ENCODE measurements at places on chromosomes 6 and 20.

GRCh38 chr6:139364302-139364981 lies 10.0 kb downstream of the CITED2 start:
- DNase-seq: peak; percentile 65

DNA sequence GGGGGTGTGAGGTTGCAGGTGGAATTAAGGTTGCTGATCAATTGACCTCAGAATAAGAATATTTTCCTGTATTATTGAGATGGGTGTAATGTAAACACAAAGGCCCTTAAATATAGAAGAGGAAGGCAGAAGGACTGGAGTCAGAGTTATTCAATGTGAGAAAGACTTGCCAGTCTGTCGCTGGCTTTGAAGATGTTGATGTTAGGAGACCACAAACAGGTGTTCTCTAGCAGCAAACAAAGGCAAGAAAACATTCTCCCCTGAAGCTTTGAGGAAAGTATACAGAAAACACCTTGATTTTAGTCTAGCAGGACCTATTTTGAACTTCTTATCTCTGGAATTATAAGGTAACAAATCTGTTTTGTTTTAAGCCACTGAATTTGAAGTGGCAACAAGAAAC lies 138.9 kb upstream of the PTPRK start:
- no peak for DNase-seq

DNA sequence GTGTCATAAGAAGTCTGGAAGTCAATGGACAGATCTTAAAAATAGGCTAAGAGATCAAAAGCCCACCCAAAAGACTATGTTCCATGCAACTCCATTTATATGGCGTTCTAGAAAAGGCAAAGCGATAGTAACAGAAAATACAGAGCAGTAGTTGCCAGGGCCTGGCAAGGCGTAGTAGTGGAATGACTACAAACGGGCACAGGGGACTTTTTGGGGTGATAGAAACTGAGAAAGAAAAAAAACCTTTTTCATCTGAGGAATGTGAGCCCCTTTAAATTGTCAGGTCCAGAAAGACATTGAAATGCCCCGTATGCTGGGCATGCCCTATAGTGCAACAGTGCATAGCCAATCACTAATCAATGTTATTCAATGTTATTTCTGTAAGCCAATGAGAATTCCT lies 47.2 kb upstream of the FAM50B start:
- no peak for DNase-seq

- DNase-seq: peak; percentile 88
These were observed 1.1 kb upstream of the JAG1 start for GRCh38 chr20:10674684-10675449.

DNA sequence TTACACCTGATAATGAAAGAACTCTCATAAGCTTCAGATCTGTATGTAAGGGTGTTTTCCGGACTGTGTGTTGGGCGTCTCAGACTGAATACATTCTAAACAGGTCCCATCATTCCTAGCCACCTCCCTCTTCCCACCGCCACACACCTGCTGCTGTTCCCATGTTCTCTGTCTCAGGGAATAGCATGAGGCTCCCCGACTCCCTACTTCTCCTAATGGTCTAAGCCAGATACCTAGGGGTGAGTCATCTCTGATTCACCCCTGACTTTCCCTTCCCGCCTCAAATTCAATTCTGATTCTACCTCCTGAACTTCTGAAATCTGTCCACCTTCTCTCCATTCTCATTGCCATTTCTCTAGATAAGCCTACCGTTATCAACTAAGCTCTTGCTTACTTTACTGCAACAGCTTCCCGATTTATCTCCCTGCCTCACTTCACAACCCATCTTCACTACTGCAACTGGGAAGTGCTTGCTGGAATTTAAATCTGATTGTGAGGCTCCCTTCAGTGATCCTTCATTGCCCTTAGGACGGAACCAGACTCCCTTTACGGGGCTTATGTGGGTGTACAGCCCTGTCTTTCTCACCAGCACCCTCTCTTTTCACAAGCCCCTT lies 1.6 kb downstream of the TMEM14A start:
- no peak for DNase-seq

DNA sequence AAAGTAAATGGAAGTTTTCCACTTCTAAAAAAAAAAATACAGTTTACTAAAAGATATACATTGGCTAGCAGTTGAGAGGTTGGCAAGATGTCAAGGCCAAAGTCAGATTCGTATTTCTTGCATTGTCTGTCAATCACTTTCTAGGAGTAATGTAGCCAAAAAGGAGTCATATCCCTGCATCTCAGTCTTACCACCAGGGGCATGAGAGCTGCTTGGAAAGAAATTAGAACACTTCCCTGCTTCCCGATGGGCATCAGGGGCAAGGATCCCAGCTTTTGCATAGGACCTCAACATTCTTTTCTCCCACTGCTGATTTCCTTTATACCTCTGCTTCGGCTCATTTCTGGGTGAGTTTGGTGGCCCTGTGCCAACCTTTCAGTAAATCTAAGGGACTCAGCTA lies 581.0 kb upstream of the MAP3K7 start:
- no peak for DNase-seq

- DNase-seq: no peak
These were observed 72.7 kb upstream of the AKAP12 start for GRCh38 chr6:151167034-151167433.

- no peak for DNase-seq
These were observed 1.6 kb upstream of the DEK start for GRCh38 chr6:18265787-18266522.

DNA sequence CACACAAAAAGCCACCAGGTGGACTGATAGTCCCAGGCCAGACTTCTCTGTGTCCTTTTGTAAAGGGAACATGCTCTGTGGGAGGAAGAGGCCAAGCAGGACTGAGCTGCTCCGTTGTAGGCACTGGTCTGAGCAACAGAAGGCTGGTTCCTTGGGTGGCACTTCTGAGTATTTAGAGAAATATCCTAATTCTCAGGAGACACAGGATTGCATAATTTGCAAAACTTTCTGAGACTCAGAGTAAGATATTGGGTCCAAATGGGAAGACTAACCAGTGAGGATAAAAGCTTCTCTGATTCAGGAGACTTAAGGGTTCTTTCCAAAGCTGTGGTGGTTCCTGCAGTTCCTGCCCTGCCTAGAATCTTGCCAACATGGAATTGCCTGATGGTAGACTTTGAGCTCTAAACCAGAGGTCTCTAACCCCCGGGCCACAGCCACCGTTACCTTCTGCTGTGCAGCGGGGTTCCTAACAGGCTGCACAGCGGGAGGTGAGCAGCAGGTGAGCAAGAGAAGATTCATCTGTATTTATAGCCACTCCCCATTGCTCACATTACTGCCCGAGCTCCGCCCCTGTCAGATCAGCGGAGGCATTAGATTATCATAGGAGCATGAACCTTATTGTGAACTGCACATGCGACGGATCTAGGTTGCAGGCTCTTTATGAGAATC lies 107.0 kb downstream of the OLIG3 start:
- no peak for DNase-seq

DNA sequence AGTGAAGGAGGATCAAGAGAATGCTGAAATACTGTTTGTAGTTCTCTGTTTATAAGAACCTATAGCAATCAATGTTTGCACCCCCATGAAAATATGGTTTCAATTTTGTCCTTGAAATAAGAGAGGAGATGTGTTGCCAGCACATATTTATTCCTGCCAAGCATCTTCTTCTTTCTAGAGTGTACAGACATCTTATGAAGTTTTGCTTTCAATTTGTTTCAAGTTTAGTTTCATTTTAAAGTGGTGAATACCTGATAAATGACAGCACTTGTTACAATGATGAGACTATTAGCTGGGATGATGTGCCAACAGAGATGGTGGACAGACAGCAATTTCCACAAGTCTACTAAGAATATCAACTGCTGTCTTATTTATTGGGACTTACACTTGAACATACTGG lies 39.2 kb upstream of the CENPW start:
- DNase-seq: no peak

DNA sequence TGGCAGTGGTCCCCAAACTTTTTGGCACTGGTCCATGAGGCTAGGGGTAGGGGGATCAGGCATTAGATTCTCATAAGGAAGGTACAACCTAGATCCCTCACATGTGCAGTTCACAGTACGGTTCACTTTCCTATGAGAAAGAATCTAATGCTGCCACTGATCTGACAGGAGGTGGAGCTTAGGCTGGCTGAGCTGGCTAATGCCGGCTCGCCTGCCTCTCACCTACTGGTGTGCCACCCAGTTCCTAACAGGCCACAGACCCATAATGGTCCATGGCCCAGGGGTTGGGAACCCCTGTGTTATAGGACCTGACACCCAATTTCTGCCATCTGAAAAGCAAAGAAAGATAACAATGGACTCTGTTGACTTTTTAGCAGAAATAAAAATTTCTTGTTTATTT lies 199.6 kb downstream of the GMPR start:
- DNase-seq: no peak

GRCh38 chr6:125074120-125074519 lies 79.5 kb upstream of the TPD52L1 start:
- DNase-seq: no peak

DNA sequence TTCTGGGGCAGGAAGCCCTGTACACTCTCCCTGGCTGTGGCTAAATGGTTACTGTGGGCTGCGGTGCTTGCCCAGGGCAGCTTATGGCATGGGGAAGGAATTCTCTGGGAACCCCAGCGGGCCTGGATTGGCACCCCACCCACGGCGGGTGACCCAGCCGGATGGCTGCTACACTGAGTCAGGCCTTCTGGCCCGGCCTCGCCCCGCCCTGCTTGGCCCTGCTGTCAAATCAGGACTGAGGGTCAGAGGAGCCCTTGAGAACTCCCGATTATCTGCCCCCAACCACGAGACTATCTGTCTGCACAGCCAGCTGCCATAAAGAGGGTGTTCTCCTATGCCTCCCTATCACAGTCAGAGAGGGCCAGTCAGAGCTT lies 7.3 kb upstream of the ITPR3 start:
- no peak for DNase-seq

GRCh38 chr6:138550346-138550767 lies 51.1 kb upstream of the NHSL1 start:
- DNase-seq: peak; percentile 88

DNA sequence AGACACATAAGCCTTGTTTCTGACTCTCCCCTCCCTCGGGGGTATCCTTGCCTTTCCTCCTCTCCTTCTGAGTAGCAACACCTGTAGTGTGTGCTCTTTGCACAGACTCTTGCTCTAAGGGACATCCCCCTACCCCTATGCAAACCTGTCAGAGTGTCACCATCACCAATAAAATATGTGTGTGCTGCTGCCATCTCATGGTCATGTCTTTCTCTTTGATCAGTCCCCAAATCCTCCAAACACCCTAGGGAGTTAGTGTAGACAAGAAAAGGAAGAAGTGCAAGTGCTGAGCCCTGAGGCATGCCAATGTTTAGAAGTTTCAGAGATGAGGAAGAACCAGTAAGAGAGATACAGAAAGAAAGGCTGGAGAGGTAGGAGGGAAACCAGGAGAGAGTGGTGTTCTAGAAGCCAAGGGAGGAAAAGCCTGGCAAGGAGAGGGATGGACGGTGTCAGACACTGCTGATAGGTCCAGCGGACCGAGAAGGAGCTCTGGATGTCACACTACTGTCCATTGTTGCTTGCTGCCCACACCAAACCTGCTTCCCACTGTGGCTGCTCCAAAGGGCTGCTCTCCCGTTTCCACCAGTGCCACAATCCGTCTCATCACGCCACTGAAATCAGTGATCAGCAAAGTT lies 16.4 kb downstream of the TRMT6 start:
- DNase-seq: no peak

DNA sequence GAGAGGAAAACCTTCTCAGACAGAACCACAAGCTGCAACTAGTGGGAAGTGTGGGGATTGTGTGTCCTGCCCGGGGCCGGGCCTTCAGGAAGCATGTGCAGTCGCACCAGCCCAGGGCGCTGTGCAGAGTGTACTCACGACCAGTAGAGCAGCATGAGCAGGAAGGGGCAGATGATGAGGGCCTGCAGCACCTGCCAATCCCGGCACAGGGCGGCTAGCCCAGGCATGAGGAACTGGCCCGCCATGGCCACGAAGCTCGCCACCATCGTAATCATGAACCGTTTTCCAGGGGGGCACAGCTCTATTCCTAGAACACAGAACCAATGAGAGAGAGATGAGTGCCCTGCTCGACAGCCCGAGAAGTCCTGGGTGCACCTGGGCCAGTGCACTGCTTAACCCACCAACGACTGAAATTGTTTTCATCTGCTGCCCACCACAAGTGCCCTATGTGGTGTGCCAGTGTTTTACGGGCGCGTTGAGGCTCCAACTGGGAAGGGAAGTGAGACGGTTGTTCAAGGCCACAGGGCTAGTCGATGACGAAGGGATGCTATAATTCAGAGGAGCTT lies 65.0 kb downstream of the PSMG4 start:
- DNase-seq: no peak

GRCh38 chr6:128659878-128660622 lies 139.7 kb upstream of the PTPRK start:
- peak; percentile 27 for DNase-seq

- no peak for DNase-seq
These were observed 238.8 kb downstream of the TSHZ2 start for GRCh38 chr20:53210931-53211330.

DNA sequence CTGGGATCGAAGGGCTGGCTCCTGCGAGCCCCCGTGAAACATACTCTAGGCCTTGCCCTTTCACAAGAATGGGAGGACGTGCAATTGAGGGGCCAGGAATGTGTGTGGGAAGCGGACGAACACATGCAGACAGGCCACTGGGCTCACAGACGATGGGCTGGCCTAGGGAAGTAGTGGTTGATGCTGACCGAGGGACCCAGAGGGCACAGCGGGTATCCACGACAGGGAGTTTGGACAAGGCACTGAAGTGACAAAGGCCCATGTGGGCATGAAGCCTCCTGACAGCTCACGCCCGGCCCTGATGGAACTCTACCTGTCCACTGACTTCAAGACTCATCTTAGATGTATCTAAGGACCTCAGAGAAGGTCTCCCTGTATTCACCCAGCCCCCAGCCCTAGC lies 52.2 kb downstream of the MYH7B start:
- DNase-seq: no peak

GRCh38 chr6:7261852-7262461 lies 51.0 kb downstream of the SSR1 start:
- DNase-seq: peak; percentile 32

DNA sequence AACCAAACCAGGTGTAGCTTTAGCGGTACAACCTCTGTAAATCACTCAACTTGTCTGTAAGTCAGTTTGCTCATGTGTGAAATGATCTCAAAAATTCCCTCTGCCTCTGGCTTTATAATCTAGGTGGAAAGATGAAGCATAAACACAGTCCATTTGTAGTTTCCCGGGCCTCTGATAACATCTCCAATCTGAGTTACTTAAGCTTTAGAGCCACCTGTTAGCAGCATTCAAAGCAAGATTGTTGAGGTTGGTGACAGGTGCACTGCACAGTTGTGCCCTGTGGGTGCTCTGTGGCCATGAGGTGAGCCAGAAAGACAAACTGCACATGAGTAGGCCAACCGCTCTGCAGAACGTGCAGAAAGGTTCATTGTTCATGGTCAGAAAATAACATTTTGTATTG lies 53.7 kb downstream of the MOCS1 start:
- no peak for DNase-seq

DNA sequence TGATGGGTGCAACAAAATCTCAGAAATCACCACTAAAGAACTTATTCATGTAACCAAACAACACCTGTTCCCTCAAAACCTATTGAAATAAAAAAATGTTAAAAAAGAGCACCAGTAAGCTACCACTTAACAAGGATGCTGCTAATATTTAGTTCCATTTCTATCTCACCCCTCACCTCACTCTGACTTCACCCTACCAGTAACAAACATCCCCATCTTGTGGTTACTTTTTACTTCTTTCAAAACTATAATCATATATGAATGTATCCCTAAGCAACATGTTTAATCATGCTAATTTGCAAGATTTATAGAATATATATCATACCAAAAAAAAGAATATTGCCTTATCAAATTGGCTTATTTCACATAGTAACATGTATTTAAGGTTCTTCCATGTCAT lies 27.4 kb upstream of the SLC24A3 start:
- peak; percentile 18 for DNase-seq
